ENCODE measurements at places on chromosomes 12 and 14.
A peak's percentile ranks its signal among the peaks of the same experiment; 100 is the strongest.

DNA sequence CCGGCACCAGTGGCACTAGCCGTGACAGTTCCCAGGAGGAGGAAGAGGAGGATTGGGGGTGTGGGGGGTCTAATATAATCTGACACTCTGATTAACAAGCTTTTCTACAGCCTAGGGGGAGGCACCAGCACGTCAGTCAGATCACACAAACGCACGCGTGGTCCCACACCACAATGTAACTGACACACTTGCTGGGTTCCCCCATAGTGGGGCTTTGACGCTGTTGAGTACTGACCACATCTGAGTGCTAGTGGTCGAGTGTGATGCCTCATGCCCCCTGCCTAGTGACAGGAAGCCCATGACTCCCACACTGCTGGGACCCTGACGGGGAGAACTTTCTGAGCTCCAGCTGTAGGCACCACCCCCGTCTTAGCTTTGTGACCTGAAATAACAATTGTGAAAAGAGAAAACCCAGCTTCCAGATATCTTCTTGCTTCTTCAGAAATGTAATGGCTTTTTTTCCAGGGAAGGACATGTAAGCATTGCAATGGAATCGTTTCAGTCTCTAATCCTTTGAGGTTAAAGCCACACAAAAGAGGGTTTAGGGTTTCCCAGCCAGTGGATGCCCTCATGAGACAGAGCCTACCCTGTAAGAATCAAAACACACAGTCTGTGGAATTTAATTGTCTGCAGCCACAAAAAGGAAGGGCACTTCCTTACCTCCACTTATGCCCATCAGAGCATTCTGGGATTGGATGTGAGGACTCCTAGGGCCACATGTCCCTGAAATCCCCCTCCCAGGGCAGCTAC, 183.9 kb downstream of the PIWIL1 start:
- DNase-seq: no peak

- no peak for DNase-seq
These were observed 129.1 kb upstream of the PPFIA2 start for GRCh38 chr12:81888106-81888740.

GRCh38 chr14:89730687-89731086, 223.8 kb downstream of the EFCAB11 start:
- no peak for DNase-seq

- peak; percentile 50 for DNase-seq
These were observed 33.8 kb downstream of the STK38L start for GRCh38 chr12:27277846-27278260.

DNA sequence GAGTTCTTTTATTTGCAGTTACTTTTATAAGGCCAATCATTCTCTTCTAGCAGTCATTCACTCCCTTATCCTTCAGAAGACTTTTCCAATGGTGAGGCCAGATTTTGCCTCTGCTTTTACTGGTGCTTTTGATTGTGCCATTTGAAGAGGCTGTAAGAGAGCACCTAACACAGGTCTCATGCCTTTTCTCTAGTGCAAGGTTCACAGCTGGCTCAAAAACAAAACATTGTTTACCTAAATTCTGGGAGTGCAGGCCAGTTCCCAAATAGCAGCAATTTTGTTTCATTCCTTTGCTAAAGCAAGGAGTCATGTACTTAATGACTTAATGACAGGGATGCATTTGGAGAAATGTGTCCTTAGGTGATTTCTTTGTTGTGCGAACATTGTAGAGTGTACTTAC, 192.0 kb downstream of the SYT10 start:
- no peak for DNase-seq

DNA sequence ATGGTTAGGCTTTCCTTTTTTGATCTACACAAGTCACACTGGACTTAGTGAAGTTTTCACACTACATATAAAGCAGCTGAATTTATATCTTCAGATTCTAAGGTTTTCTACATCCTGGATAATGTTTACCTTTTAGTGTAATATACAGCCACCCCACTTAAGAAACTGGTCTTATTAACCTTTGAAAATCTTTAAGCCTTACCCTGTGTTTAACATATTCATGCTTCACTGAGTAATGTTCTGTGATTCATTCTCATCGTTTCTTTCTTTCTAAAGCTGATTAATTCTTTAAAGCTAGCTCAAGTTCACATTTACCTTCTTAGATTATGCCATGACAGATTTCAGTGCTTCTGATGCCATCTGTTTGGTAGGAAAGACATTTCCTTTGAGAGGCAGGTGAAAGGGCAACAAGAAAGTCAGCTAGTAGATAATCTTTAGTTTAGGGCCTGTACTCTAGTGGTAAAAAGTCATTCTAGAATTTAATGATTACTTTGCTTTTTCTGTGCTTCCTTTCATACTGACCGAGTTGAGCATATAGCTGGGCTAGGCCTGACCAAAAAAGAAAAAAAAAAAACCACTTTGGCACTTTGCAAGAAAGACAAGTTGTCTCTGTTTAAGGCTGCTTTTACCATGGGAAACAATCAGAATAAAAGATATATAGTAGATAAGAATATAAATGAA, 690.9 kb upstream of the FBXO33 start:
- DNase-seq: no peak

- no peak for DNase-seq
These were observed 77.9 kb upstream of the PLXNC1 start for GRCh38 chr12:94070520-94070919.
